Suprapubic skin (tissue), 4 donors: ENCODE measurements at places on chromosomes 1 and 21.

GRCh38 chr1:27356619-27357280, 10.0 kb downstream of the MAP3K6 start:
- H3K36me3 ChIP-seq, result peaks cover 85% of the 10 kb centered on the region
- no peaks in the 10 kb centered on the region for H3K27me3 ChIP-seq
- peaks cover 32% of the 10 kb centered on the region for H3K4me1 ChIP-seq
- DNase-seq, result no peak
- peak overlapping the region; percentile 25 for H3K4me3 ChIP-seq

- no peak overlapping the region for H3K4me3 ChIP-seq
- peaks cover 4% of the 10 kb centered on the region for H3K4me1 ChIP-seq
- DNase-seq, result no peak
- no peaks in the 10 kb centered on the region for H3K36me3 ChIP-seq
- no peaks in the 10 kb centered on the region for H3K27me3 ChIP-seq
Observed at GRCh38 chr1:82646888-82647287, 846.2 kb downstream of the ADGRL2 start.

GRCh38 chr21:39675590-39675989, 62.9 kb downstream of the B3GALT5 start:
- H3K36me3 ChIP-seq, result no peaks in the 10 kb centered on the region
- H3K27me3 ChIP-seq, result no peaks in the 10 kb centered on the region
- H3K4me1 ChIP-seq, result no peaks in the 10 kb centered on the region
- no peak for DNase-seq

GRCh38 chr1:47323599-47324031, 9.7 kb upstream of the STIL start:
- H3K4me1 ChIP-seq, result no peaks in the 10 kb centered on the region
- no peak overlapping the region for H3K4me3 ChIP-seq
- H3K27me3 ChIP-seq, result no peaks in the 10 kb centered on the region
- DNase-seq, result no peak
- no peak overlapping the region for H3K27ac ChIP-seq
- no peaks in the 10 kb centered on the region for H3K36me3 ChIP-seq

DNA sequence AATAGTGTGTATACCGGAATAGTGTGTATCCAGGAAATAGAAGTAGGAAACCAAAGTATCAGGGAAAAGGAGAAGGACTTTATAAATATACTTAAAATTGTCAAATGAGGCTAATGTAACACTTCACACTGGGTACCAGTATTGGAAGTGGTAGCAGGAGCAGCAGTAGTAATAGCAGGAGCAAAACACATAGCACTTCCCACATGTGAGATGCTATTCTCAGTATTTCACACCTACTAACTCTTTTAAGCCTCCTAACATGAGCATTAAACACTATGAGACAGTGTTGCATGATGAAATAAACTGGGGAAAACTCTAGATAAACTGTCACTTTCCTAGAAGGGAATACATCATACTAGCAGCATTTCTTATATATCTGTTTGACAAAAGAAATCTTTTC, 376.7 kb downstream of the VAV3 start:
- no peaks in the 10 kb centered on the region for H3K27me3 ChIP-seq
- peaks cover 10% of the 10 kb centered on the region for H3K36me3 ChIP-seq
- H3K27ac ChIP-seq, result no peak overlapping the region
- no peaks in the 10 kb centered on the region for H3K4me1 ChIP-seq
- DNase-seq, result no peak

- no peak for DNase-seq
- no peaks in the 10 kb centered on the region for H3K27me3 ChIP-seq
- no peaks in the 10 kb centered on the region for H3K4me1 ChIP-seq
- H3K36me3 ChIP-seq, result no peaks in the 10 kb centered on the region
- no peak overlapping the region for H3K4me3 ChIP-seq
Observed at GRCh38 chr1:185984113-185984836, 250.1 kb downstream of the HMCN1 start.

GRCh38 chr1:111619635-111620440, at the start of gene RAP1A:
Gene RAP1A (plus strand): TSS chr1:111619789. CDS start chr1:111691361, 71,572 bp downstream.
- H3K36me3 ChIP-seq, result no peaks in the 10 kb centered on the region
- peak; percentile 96 for DNase-seq
- no peaks in the 10 kb centered on the region for H3K27me3 ChIP-seq
- peaks cover 59% of the 10 kb centered on the region for H3K4me1 ChIP-seq
- H3K4me3 ChIP-seq, result peak within 1 kb of the TSS; percentile 88
- peak within 1 kb of the TSS; percentile 97 for H3K27ac ChIP-seq

DNA sequence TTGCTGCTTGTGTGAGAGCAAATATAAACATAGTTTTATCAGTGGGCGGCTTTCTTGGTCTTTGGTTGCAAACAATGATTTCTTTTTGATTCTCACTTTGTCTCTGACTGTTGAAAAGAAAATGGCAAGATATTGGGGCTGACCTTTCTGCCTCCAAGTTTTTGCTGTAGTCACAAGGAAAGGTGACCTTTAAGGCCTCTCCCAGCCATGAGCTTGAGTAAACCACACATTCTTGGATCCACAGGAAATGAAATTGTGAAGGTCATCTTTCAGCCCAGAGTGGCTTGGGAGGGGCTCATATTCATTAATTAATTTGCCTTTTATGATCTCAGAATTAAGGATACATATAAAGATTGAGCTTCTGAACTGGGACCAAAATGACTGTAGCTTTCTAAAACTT, 241.6 kb downstream of the BACH1 start:
- no peak overlapping the region for H3K27ac ChIP-seq
- no peak for DNase-seq
- no peaks in the 10 kb centered on the region for H3K4me1 ChIP-seq

DNA sequence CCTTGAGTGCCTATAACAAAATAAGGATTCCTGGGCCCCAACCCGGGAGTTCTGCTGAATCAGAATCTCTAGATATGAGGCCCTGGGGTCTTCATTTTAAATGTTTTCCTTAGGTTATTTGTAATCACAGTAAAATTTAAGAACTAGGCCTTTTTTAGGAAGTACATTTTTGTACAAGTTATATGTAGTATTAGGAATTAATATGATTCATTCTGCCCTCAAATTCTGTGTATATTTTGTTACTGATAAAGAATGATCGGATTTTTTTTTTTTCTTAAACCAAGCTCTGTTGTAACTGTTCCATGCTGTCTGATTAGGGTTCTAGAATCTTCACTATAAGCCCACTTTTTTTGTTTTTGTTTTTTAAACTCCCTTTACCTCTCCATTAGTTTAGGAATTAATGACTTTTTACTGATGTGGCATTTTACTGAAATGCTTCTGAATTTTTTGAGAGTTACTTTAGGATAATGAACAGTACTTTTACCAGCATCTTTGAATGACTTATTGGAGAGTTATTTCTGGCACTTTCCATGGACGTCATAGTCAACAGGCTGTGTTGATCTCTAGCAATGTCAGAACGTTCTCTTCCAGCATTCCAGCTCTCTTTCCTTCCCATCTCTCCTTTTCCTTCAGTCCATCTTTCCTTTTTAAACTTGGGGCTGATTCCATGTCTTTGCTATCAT, 48.3 kb downstream of the CLIC4 start:
- H3K27me3 ChIP-seq, result no peaks in the 10 kb centered on the region
- H3K4me3 ChIP-seq, result no peak overlapping the region
- H3K36me3 ChIP-seq, result peaks cover 7% of the 10 kb centered on the region

DNA sequence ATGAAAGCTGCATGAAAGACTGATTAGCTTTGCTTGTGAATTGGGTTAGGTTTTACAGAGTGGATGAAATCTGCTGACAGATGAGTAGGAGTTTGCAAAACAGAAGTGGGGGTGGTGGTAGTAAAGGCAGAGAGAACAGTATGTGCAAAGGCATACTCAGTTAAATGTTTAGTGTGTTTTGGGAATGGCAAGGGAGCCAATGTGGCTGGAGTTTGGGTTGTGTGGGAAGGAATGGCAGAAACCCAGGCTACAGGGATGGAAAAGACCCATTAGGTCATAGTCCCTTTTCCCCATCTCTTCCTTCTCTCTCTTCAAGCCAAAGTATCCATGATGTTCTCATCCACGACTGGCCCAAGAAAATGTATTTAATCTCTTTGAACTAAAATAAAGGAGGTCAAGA, 362.2 kb upstream of the LYPLAL1 start:
- no peaks in the 10 kb centered on the region for H3K36me3 ChIP-seq
- H3K4me1 ChIP-seq, result peaks cover 6% of the 10 kb centered on the region
- H3K27ac ChIP-seq, result peak overlapping the region; percentile 24
- H3K27me3 ChIP-seq, result no peaks in the 10 kb centered on the region
- H3K4me3 ChIP-seq, result no peak overlapping the region
- no peak for DNase-seq

GRCh38 chr1:155004352-155005075, 1.9 kb downstream of the ZBTB7B start:
- peak overlapping the region; percentile 97 for H3K4me3 ChIP-seq
- H3K36me3 ChIP-seq, result no peaks in the 10 kb centered on the region
- H3K4me1 ChIP-seq, result peaks cover 66% of the 10 kb centered on the region
- no peaks in the 10 kb centered on the region for H3K27me3 ChIP-seq

GRCh38 chr1:231966983-231967382, 340.4 kb downstream of the DISC1 start:
- no peak overlapping the region for H3K27ac ChIP-seq
- H3K4me1 ChIP-seq, result no peaks in the 10 kb centered on the region
- DNase-seq, result no peak
- H3K27me3 ChIP-seq, result no peaks in the 10 kb centered on the region

GRCh38 chr1:192491804-192492554, 83.6 kb upstream of the RGS1 start:
- H3K4me3 ChIP-seq, result no peak overlapping the region
- DNase-seq, result no peak
- no peak overlapping the region for H3K27ac ChIP-seq

DNA sequence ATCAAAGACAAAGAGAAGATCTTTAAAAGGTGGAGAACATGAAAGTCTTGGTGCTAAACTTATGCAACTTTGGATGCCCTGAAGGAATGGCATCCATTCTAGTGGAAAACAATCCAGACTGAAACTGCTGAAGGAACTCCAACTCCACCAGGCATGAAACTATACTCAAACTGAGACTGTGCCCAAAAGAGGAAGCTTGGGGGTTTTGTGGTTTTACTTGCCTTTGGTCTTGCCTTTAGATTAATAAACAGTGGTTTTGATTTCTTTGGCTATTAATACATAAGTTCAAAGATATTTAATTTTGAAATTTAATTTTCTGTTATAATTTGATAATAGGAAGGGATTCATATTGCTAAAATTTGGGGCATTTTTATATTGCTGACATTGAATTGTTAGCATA, 17.4 kb upstream of the SLC30A10 start:
- DNase-seq, result no peak
- H3K4me3 ChIP-seq, result no peak overlapping the region
- H3K27ac ChIP-seq, result no peak overlapping the region
- no peaks in the 10 kb centered on the region for H3K36me3 ChIP-seq
- no peaks in the 10 kb centered on the region for H3K27me3 ChIP-seq

DNA sequence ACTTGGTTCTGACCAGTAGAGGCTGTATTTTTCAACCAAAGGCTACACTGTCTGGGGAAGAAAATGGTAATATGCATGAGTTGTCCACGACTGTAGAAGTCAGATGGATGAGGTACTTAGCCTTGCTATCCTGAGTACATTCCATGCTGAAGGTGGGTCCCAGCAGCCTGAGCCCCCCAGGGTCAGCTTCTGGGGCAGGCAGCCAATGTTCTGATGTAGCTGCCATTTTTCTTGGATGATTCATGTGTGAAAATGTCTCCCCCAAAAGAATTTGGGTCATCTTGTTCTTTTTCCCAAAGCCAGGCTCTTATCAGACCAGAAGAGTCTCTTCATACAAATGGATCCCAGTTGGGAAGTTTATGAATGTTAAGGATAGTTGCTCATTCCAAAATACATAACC, 172.2 kb upstream of the UBE2U start:
- H3K4me3 ChIP-seq, result no peak overlapping the region
- no peaks in the 10 kb centered on the region for H3K36me3 ChIP-seq
- no peak for DNase-seq
- H3K4me1 ChIP-seq, result no peaks in the 10 kb centered on the region
- H3K27me3 ChIP-seq, result no peaks in the 10 kb centered on the region

DNA sequence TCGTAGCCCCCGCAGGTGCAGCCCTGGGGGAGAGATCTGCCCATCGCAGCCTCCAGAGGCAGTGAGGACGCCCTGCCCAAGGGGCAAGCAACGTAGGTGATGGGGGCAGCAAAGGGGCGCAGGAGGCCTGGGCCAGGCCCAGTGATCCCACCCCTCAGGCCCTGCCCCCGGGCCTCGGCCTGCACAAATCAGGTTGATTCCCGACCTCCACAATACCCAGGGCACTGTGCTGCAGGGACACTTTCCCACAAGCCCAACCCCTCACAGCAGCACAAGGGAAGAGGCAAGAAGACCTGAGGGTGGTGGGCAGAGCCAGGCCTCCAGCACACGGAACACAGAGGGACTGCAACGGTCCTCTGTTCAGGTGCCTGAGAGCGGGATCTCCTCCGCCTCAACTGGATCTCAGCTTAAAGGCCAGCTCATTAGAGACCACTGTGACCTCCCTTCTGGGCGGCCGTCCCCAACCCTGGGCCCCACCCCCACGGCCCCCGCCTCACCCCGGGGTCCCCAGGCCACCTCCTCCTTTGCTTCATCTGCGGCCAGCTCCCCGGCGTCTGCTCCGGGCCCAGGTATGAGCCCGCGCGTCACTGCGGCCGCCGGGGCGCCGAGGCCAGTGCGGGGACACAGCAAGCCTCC, 812 bp upstream of the ARF1 start:
- no peak for DNase-seq
- peak overlapping the region; percentile 97 for H3K4me3 ChIP-seq
- no peaks in the 10 kb centered on the region for H3K36me3 ChIP-seq
- peak overlapping the region; percentile 98 for H3K27ac ChIP-seq
- H3K4me1 ChIP-seq, result peaks cover 45% of the 10 kb centered on the region
- no peaks in the 10 kb centered on the region for H3K27me3 ChIP-seq

- DNase-seq, result no peak
- H3K27me3 ChIP-seq, result no peaks in the 10 kb centered on the region
- H3K27ac ChIP-seq, result no peak overlapping the region
- peaks cover 16% of the 10 kb centered on the region for H3K4me1 ChIP-seq
- no peak overlapping the region for H3K4me3 ChIP-seq
- H3K36me3 ChIP-seq, result peaks cover 2% of the 10 kb centered on the region
Observed at GRCh38 chr1:212302745-212303383, 17.7 kb downstream of the PPP2R5A start.

GRCh38 chr1:43981636-43982035, 2.6 kb downstream of the B4GALT2 start:
- no peak overlapping the region for H3K27ac ChIP-seq
- H3K36me3 ChIP-seq, result peaks cover 29% of the 10 kb centered on the region
- no peak for DNase-seq
- H3K4me3 ChIP-seq, result no peak overlapping the region

DNA sequence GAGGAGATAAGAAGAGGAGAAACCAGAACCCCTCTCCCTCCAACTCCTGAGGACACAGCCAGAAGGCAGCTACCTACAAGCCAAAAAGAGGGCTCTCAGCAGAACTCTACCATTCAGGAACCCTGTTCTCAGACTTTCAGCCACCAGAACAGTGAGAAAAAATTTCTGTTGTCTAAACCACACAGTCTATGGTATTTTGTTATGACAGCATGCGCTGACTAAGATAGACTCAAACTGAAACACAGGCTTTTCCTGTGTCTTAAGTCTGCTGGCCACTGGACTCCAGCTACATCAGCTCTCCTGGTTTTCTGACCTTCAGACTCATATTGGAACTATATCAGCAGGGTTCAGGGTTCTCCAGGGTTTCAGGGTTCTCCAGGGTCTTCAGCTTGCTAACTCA, 126.5 kb upstream of the TNFSF4 start:
- H3K4me3 ChIP-seq, result no peak overlapping the region
- peaks cover 10% of the 10 kb centered on the region for H3K4me1 ChIP-seq
- H3K27me3 ChIP-seq, result no peaks in the 10 kb centered on the region
- no peak overlapping the region for H3K27ac ChIP-seq
- no peak for DNase-seq
